ENCODE measurements at places on chromosomes 6 and 20.

DNA sequence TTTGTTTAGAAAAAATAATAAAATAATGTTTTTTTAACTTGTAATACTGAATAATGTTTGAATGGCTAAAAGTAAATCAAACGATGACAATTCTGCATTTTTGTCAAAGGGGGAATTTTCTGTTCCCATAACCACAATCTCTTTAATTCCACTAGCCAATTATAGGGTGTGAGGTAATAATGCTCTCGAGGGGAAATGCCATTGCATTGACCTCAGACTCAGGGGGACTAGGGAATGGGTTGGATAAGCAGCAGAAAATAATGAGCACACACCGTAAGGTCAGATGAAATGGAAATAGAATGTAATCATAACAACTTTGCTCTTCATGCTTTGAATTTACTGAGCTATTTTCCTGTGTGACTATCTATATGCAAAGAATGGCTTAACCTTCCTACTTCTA lies 584.7 kb downstream of the RFPL4B start:
- peak; percentile 71 for DNase-seq

- DNase-seq, result no peak
Measured at GRCh38 chr20:62816884-62817873, at the start of gene COL9A3. Gene COL9A3 (plus strand): TSS chr20:62817050. CDS start chr20:62817065, 15 bp downstream.

GRCh38 chr20:59333951-59334350 lies 33.5 kb downstream of the EDN3 start:
- no peak for DNase-seq

GRCh38 chr6:16562498-16562897 lies 198.8 kb downstream of the ATXN1 start:
- peak; percentile 50 for DNase-seq

- no peak for DNase-seq
Measured at GRCh38 chr6:113317442-113317841, 539.7 kb upstream of the MARCKS start.

DNA sequence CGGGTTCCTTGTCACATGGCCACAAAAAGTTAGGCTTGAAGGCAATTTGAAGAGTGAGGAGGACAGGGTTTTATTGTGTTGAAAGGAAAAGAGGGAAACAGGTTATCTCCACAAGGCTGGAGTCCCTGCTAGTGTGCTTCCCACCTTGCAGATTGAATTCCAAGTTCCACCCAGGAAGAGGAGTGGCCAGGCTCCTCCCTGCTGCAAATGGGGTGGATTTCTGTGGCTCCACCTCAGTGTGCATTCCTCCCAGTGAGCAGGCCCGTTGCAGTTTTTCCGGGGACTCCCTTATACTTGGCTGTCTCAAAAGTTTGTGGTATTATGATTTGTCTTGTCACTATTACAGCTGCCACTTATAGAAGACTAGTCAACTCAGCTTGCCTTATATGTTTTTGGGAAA lies 281.8 kb upstream of the PLCB4 start:
- DNase-seq, result no peak

- DNase-seq, result no peak
Measured at GRCh38 chr6:117907601-117908245, 659 bp downstream of the SLC35F1 start.

DNA sequence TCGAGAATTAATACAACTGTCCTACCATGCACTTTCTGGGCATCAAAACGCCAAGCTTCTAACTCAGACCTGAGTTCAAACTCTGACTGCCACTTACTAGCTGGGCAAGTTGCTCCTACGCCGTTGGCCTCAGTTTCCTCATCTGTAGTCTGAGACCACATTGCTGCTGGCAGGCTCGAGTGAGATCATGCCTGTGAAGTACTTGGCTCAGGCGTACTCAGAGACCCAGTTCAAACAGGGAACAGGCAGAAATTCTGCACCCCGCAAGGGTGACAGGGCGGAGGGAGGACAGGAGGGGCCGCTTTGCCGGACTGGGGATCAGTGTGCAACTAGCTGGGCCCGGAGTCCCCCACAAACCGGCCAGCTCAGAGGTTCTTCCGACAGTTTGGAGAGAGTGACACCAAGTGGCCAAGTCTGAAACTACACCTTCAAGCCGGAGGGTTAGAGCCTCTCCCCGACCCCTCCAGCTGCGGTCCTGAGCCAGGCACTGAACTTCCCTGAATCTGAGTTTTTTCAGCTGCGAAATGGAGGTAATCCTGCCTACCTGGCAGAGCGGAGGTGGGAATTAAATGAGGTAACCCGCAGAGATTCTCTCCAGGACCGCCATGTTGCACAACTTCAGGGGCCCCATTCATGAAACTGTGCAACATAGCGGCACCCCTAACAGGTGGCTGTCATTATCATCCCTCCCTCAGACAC lies 46.0 kb upstream of the PTPN1 start:
- peak; percentile 70 for DNase-seq

- DNase-seq, result no peak
Measured at GRCh38 chr6:122753000-122753687, 26.4 kb upstream of the FABP7 start.

- no peak for DNase-seq
Measured at GRCh38 chr6:114334237-114334636, 8.6 kb downstream of the HS3ST5 start.

DNA sequence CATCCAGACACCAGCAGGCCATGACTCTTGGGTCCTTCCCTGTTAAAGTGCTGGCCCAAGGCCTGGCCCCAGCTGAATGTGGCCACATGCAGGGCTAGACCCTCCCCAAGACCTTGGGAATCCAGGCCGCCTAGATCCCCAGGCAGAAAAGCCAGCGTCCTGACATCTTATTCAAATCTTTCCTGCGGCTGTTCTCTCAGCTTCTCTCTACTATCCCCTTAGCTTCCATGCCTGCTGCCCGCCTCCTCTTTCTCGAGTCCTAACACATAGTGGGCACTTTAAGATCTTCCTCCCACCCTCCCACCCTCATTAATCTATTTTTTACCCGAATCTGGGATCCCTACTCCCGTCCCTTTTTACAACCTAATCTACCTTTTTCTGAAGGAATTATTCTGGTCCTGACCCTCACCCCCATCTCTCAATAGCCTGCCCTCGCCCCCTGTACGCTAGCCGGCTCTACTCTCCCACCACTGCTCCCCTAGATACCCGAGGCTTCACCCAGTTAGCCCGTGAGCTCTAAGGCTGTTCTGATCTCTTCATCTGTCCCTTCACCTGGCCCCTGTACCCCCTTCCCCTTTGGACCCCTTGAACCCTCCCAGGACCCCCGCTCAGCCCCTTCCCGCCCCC lies at the start of gene CCHCR1:
Gene CCHCR1 (minus strand): TSS at position 290 of the 627 bp plus-strand sequence. CDS start 202 bp downstream, at position 88.
- DNase-seq, result no peak

DNA sequence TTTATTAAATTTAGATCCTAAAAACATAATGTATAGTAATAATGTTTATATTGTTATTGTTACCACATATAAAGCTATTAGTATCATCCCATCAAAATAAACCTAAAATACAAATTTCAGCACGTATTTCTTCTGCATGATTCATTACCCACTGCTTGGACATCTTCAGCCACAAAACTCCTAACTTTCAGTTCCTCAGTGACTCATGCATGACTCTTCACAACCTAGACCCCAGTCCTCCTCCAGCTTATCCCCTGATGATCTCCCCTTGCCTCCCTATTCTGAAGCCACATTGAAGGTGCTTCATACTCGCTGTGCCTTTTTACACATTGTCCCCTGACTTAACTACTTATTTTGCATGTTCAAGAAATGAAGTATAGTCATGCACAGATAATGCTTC lies 11.2 kb upstream of the GPRC6A start:
- peak; percentile 62 for DNase-seq

DNA sequence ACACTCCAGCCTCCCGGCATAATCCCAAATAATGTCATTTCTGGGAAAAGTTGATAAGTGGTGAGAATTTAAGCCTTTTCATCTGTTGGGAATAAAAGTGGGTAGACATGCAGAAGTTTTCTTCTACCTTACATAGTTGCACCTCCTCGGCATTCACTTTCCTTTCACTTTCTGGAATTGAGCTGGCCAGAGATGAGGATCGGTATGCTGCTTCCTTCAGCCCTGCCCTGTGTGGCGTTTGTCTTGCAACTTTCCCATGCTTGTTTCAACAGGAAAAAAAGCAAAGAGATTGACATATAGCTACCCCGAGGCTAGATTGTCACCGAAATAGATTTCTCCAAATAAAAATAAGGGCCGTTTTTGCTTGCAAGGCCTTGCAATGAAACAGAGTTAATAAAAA lies 65.8 kb upstream of the JAG1 start:
- peak; percentile 45 for DNase-seq
